ENCODE measurements at places on chromosomes 6 and 20.
A peak's percentile ranks its signal among the peaks of the same experiment; 100 is the strongest.

- no peak for ATAC-seq
These were observed 61.2 kb upstream of the BHLHE23 start for GRCh38 chr20:63067721-63068560.

DNA sequence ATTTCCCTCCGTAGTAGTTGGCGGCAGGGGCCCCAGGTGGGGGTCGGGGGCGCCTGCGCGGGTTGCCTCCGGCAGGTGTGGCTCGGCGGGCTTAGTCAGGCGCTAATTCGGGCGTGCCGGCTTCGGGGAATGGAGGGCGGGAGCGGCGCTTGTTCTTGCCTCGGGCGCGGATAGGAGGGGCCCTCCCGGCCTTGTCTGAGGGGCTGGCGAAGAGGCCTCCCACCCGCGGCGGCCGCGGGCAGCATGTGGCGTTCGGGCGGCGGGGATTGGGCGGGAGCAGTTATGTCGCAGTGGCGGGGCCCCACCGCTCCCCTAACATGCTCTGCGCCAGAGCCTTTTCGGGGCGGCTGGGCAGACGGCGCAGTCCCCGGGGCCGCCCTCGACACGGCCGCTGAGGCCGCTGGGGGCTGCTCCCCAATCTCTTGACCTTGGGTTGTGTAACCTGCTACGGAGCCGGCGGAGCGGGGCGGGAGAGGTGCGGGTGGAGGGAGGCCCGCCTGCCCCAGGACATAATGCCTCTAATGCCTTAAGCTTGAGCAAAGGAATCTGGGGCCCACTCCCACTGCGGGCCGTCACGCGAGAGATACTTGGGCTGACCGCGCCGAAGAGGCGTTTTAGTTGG, 1.1 kb downstream of the AMD1 start:
- peak; percentile 41 for ATAC-seq

GRCh38 chr20:42272516-42272915, 654.3 kb upstream of the CHD6 start:
- no peak for ATAC-seq

GRCh38 chr20:5135363-5136012, 8.7 kb downstream of the CDS2 start:
- peak; percentile 36 for ATAC-seq

- ATAC-seq: no peak
These were observed 247.5 kb upstream of the SUPT3H start for GRCh38 chr6:45625191-45625664.

DNA sequence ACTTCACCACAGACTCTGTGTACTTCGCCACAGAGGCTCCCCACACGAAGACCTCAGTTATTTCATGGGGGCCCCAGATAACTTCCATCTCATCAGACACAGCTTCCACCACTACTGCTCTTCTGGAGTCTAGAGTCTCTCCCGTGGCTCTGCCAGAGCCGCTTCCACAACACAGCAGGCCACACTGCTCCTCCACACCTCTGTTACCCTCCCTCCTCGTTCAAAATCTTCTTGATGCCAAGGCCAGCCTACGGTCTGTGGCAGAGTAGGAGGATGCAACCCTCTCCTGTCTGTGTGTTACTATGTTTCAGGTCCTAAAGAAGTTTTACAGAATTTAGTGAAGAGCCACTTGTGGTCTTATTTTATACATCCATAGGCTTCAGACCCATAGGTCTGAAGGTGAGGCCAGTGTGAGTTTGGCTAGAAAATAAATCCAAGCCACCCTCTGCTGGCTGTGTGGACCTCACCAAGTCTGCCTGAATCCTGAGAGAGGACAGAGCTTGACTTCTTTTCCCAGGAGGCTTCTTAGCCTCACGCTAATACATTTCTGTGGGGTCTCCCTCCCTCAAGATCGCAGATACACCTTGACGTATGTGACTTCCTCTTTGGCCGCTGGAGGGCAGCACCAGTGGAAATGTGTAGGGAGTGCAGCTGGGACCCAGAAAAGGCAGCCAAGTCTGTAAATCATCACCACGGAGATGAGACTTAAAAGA, 197.7 kb downstream of the FAXC start:
- ATAC-seq: no peak

- no peak for ATAC-seq
These were observed 184.3 kb downstream of the PRKN start for GRCh38 chr6:162543221-162543620.

GRCh38 chr20:20785226-20785625, 72.8 kb upstream of the RALGAPA2 start:
- no peak for ATAC-seq

- ATAC-seq: no peak
These were observed 228.7 kb downstream of the BCAS1 start for GRCh38 chr20:53841741-53842140.

DNA sequence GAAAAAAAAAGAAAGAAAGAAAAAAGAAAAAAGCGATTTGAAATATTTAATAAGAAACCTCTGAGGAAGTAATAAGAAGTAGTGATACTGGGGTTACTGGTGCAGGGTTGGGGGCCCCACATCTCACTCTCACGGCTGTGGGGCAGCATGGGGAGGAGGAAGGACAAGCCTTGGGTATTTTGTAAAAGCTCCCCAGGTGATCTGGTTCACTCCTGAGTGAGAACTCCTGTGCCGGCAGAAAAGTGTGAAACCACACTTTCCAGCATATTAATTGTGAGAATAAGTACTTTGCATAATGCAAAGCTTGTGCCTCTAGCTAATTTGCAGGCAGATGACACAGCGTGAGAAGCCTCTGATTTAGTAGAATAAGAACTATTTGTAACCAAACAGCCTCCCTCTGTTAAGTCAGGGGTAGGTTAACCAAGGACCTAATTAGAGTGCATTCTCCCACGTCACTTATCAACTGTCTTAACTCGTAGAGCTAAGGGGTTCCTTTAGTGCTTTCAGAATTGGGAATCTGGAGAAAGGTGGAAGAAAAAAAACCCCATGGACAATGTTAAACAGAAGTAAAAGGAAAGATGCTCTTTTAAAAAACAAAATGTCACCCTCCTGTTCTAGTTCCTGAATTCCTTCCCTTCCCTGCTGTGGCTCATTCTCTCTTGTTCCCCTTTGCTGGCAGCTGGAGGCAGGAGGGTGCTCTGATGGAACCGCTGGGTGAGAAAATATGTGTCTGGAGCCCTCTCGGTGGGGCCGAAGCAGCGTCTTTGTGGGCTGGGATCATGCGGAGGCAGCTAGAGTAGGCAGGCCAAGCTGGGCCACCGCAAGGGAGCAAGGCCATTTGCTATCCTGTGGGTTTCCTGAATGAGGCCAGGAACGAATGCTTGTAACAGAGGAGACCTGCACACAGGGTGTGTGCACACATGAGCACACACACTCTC, 108.7 kb downstream of the FYN start:
- ATAC-seq: no peak

DNA sequence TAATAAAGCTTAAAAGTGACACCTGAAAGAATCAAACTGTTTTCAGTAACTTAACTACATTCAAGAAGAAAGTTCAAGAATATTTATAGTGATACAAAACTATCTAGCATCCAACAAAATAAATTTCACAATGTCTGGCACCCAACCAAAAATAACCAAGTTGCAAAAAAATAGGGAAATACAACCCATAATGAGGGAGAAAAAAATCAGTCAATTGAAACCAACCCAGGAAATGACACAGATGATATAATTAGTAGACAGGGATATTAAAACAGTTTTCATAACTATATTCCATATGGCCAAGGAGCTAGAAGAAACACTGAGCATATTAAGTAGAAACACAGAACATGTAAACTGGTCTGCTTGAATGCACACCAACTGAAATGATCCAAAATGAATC, 120.2 kb upstream of the BEND3 start:
- peak; percentile 7 for ATAC-seq

DNA sequence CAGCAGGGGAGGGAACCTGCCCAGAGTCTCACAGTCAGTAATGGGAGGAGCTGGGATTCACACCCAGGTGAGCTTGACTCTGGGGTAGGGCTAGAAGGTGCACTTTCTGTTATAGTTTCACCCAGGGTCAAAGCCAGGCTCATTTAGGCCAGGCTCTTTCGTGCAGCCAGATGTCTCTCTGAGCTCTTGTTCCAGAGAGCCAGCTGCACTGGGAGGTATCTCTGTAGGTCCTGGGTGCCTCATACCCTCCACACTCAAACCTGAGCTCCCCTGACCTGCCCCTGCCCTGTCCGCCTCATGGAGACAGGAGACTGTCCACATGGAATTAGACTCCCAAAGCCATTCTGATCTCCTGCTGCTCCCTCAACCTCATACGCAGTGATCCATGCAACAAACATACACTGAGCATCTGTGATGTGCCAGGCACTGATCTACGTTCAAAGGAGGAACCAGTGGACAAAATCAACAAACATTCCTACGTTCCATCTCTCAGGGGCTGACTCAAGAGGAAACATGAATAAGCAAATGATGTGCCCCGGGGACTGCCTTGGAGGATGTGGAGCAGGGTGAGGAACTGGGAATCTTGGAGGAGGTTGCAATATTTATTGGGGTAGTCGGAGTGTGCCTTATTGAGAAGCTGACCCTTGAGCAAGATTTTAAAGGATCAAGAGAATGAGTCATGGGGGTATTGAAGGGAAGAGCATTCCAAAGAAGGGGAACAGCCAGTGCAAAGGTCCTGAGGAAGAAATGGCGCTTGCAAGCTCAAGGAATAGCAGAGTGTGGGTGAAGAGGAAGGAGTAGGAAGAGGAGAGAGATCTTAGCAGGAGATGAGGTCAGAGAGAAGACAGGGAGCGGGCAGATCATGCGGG, 71.3 kb upstream of the TOX2 start:
- no peak for ATAC-seq

DNA sequence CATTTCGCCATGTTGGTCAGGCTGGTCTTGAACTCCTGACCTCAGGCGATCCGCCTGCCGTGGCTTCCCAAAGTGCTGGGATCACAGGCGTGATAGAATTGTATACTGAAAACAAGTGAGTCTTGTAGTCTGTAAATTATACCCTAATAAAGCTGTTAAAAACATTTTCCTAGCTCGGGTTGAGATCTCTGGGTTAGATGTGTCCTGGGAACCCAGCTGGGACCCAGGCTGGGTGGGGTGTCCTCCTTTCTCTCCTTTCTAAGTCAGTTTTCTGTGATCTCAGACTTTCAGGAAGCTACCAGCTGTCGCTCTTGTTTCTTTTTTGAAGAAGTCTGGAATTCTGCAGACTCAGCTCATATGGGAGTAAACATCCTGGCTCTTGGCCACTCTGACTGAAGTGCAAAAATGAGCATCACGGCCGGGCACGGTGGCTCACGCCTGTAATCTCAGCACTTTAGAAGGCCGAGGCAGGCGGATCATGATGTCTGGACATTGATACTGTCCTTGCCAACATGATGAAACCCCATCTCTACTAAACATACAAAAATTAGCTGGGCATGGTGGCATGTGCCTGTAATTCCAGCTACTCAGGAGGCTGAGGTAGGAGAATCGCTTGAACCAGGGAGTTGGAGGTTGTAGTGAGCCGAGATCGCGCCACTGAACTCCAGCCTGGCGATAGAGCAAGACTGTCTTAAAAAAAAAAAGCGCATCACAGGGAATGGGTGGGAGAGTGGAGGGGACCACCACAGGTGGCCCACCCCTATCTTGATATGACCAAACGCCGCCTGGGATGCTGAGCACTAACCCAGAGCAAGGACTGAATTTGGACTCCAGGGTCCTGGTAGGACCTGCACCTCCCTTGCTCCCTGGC, 9.9 kb upstream of the PCIF1 start:
- peak; percentile 72 for ATAC-seq

- ATAC-seq: no peak
These were observed 55.8 kb downstream of the PHACTR1 start for GRCh38 chr6:12772416-12772815.

- no peak for ATAC-seq
These were observed 44.1 kb downstream of the VEGFA start for GRCh38 chr6:43814111-43814510.

GRCh38 chr6:97909380-97909779, 626.4 kb upstream of the MMS22L start:
- no peak for ATAC-seq

GRCh38 chr20:51542033-51542570, 417 bp downstream of the NFATC2 start:
- peak; percentile 5 for ATAC-seq

- no peak for ATAC-seq
These were observed 969.6 kb upstream of the GJE1 start for GRCh38 chr6:141163107-141163506.

- no peak for ATAC-seq
These were observed 25.8 kb upstream of the BRPF3 start for GRCh38 chr6:36170704-36171103.

DNA sequence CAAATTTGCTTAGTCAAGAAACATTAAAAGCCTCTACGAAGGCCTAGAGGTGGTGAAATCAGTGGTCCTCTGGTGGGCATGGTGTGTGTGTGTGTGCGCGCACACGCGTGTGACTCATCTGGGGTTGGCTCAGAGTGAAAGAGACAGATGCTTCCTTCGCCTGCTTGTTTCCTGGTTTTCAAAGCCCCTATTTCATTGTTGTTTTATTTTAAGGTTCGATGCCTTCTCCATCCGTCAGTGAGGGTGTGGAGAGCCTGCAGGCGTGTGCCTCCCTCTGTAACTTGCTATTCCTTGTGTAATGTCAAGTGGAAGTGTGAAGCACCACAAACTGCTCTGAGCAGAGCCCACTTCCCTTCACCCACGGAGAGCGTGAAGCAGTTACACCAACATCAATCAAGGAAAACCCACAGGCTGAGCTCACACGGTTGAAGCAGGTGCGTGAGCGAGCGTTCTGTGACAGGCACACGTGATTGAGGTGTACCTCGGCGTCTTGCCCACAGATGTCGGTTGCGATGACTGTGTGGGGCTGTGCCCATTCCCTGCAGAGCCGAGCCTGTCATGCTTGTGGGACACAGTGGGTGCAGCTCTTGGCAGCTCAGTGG, 233.9 kb downstream of the PRL start:
- no peak for ATAC-seq

DNA sequence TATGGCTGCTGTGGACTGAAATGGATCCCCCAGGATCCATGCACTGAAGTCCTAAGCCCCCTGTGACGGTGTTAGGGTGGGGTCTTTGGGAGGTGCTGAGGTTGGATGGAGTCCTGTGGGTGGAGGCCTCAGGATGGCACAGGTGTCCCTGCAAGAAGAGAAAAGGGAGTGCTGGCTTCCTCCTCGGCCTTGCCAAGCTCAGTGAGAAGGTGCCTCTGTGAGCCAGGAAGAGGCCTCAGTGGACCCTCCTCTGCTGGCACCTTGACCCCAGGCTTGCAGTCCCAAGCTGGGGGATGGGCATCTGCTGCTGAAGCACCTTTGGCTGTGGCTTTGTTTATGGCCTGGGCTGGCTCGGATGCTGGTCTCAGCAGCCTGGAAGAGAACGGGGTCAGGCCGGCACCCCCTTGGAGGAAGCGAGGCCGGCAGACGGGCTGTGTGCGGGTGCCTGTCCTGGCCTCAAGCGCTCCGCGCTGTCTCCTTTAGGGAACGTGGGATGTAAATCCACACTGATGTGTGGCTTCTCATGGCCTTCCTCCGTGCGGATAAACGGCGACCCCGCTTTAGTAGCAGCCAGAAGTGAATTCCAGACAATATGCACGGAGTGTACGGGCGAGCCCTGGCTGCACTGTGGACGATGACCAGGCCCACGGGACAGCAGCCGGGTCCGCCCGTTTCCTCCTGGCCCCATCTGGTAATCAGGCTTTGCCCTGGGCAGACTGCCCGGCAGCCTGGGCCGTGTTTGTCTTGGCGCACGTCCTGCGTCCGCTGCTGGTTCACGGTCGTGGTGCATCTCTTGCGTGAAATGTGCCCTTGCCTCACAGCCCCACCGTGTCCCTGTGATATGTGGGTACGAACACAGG, 182.6 kb downstream of the ERMARD start:
- peak; percentile 78 for ATAC-seq

GRCh38 chr6:7268362-7268761, 44.6 kb downstream of the SSR1 start:
- ATAC-seq: no peak

Measured in gastroesophageal sphincter (tissue), 4 donors.